ENCODE measurements at places on chromosomes 3 and 15.
A peak's percentile ranks its signal among the peaks of the same experiment; 100 is the strongest.

- DNase-seq: no peak
Observed at GRCh38 chr15:39134282-39134681, 446.6 kb upstream of the THBS1 start.

- DNase-seq: no peak
Observed at GRCh38 chr3:97765336-97765735, 778 bp downstream of the ARL6 start.

- no peak for DNase-seq
Observed at GRCh38 chr3:170692720-170693119, 106.8 kb upstream of the SLC7A14 start.

DNA sequence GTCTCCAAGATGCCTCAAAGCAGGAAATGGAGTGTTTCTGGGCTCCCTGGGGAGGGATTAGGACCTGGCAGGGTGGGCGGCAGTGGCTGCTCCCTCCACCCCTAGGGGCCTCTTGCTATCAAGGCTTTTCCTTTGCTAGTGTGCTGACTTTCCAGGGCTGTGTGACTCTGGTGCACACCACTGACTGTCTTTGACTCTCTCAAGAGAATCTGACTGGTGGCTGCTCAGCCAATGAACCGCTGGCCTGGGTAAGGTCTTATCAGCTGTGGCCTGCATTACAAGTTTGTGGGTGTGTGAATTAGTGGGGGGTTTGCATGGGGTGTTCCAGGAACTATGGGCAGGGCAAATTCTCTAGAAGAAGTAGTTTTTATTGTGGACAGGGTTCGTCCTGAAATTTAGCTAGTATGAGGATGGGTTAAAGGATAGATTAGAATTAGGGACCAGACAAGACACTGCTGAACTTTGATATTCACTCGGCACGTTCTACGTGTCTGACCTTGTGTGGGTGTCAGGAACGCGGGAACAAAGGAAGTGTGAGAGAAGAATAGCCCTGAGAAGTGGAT is 29.5 kb downstream of the SIAH2 start:
- DNase-seq: peak; percentile 52

DNA sequence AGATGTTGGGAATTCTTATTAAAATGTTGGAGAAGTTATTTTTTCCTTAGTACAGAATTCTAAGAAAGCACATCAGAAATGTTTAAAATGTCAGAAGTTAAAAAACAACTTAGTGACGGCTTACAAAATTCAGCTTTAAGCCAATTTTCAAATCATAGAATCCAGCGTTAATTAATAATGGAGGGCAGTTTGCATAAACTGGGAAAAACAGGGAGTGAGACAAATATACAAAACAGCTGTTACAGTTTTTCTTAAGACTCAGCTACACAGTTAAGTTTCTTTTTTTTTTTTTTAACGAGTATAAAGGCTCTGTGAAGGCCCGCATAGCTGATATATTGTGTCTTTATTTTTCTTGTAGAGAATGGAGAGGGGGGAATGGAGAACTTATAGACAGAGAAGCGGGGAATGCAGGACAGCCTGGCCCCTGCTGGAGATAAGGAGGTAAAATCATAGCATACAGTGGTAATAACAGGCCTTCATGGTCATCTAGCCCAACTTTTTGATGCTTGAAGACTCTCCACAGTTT is 164.4 kb downstream of the BBX start:
- no peak for DNase-seq

DNA sequence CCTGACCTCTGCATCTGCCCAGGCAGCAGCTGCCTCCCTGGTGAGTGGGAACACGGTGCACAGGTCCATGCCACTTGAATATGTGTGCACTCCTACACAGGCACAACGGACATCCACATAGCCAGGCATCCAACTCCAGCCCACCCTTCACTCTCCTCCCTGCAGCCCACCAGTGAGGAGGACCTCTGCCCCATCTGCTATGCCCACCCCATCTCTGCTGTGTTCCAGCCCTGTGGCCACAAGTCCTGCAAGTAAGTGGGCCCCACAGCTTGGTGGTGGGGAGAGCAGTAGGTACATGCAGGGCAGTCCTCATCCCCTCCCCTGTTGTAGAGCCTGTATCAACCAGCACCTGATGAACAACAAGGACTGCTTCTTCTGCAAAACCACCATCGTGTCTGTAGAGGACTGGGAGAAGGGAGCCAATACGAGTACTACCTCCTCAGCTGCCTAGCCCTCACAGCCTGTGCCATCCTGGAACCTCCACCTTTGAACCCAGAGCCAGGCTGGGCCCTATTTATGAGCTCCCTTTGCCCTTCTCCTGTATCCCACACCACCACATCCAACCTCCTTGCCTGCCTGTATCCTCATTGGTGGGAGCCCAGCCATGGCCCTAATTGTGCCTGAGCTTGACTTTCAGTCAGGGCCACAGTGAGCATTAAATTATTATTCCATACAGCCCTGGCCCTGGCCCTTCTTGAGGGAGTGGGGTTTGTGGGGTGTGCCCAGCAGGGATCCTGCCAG is 1.5 kb upstream of the AMIGO3 start:
- no peak for DNase-seq

DNA sequence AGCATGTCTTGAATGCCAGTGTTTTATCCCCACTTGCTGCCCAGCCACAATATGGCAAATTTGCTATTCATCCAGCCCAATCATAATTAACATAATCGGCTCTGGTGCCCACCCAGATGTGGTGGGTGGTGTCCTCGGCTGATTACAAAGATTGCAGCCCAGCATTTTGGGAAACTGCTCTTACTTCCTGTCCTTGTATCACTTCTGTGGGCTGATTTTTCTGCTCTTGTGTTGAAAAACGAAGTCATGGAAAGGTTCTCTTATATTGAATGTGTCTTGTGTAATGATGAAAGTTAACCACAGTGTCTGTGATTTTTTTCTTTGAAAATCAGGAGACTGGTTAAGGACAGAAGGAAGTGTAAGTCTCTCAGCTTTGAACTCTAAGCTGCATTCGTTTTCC is 141.7 kb downstream of the CACNA2D3 start:
- DNase-seq: no peak

- DNase-seq: no peak
Observed at GRCh38 chr15:66886241-66886675, 179.1 kb upstream of the SMAD3 start.

GRCh38 chr15:22231603-22232002 is 151.3 kb downstream of the OR4M2 start:
- DNase-seq: no peak

- no peak for DNase-seq
Observed at GRCh38 chr3:177878192-177878591, 658.0 kb upstream of the KCNMB2 start.

DNA sequence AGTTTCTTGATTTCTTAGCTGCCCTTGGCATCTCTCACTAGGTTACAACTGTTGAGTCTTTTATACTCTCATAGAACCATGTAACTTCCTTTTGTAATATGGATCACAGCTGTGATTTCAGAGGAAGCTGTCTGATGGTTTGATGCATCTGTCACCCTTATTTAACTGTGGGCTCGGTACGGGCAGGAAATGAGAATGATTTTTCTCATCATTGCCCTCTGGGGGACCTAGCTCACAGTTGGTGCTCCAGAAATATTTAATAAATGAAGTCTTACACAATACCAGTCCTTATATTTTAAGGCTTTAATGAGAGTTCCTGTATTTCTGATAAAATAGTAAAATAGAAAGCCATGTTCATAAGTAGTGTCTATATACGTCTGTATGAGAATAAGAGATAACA is 151.2 kb downstream of the EBLN2 start:
- DNase-seq: no peak

GRCh38 chr3:5202222-5202621 is 14.7 kb downstream of the EDEM1 start:
- DNase-seq: no peak

GRCh38 chr3:62496503-62496902 is 123.2 kb upstream of the FEZF2 start:
- no peak for DNase-seq

- DNase-seq: no peak
Observed at GRCh38 chr3:115652738-115653137, 29.4 kb downstream of the GAP43 start.

DNA sequence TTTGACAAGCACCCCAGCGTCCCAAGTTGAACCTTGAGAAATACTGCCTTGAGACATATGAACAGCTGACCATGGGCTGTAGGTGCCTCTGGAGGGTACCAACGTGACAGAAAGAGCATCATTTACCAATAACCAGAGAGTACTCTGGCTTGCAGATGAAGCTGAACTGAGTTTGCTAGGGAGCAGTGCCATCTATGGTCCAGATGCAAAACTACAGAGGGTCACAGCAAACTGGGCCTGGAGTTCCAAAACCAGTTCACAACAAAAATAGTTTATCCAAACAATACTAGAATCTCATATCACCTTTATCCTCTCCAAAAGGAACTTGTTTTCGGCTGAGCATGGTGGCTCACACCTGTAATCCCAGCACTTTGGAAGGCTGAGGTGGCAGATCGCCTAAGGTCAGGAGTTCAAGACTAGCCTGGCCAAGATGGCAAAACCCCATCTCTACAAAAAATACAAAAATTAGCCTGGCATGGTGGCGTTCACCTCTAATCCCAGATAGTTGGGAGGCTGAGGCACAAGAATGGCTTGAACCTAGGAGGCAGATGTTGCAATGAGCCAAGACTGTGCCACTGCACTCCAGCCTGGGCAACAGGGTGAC is 69.3 kb downstream of the CHAC1 start:
- peak; percentile 43 for DNase-seq

- DNase-seq: no peak
Observed at GRCh38 chr3:182692695-182693094, 100.6 kb upstream of the ATP11B start.

DNA sequence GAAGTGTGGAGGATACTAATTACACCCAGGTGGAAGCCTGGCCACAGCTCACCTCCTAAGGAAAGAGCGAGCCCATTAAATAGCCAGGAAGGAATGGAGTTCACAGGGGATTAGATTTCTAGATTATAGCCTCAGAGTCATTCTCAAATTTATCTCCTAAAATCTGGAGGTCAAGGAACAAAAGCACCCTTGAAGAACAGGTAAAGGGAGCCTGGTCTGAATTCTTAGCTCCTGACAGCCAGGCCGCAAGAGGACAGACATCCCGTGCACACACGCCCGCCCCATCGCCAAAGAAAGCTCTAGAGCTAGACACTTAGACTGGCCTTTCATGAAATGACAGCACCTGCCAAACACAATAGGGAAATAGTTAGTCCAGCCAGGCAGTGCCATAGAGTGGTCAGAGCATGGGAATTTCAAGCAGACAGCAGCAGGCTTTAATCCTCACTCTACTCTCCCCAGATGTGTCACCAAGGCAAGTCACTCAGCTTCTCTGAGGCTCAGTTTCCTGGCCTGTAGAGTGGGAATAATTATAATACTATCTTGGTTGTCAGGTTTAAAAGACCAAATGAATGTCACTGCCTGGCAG is 59.2 kb downstream of the LIPC start:
- DNase-seq: no peak

- DNase-seq: no peak
Observed at GRCh38 chr15:65630760-65631159, 9.0 kb downstream of the SLC24A1 start.

GRCh38 chr15:90306560-90306959 is 41.1 kb downstream of the NGRN start:
- no peak for DNase-seq

DNA sequence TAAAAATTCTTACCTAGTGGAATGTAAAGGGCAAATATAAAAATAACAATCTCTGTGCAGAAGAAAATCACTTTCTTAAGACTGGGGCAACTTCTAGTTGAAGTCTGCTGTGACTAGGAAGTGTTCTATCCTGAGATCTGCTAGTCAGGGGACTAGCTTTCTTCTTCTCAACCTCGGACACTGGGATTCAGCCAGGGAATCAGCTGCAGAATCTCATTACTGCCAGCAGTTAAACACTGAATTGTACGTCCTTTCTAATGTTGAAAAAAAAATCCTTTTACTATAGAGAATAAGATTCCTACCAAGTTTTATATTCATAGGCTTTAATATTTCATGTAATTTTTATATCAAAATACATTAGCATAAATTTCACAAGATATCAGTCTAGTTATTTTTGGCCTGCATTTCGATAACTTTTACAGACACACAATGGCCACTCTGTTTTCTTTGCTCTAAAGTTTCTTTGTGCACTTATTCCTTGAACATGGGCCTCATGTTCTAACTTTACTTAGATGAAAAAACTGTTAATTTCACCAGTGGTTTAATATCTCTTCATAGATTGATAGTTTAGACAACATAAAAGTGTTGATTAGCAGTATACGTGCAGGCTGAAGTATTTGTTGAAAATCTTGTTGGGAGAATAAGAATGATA is 2.6 kb upstream of the NEO1 start:
- DNase-seq: no peak

GRCh38 chr3:35968043-35968622 is 328.8 kb downstream of the ARPP21 start:
- no peak for DNase-seq

DNA sequence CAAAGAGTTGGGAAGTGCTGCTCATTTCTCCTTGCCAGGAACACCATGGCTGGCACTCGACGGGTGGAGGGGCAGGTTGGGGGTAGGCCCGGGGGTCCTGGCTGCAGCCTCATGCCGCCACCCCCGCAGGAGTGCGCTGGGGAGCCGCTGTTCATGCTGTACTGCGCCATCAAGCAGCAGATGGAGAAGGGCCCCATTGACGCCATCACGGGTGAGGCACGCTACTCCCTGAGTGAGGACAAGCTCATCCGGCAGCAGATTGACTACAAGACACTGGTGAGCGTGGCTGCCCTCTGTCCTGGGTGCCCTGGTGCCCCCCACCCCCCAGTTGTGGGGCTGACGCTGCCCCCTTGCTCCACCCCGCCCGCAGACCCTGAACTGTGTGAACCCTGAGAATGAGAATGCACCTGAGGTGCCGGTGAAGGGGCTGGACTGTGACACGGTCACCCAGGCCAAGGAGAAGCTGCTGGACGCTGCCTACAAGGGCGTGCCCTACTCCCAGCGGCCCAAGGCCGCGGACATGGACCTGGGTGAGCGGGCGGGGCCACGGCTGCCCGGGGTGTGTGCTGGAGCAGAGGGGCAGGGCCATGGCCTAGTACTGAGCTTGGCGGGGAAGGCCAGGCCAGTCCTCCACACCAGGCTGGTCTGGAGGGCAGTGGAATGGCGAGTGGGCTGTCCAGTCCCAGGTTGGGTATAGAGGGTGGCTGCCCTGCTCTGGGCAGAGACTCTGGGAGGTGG is 45.1 kb downstream of the PLXNA1 start:
- DNase-seq: no peak

DNA sequence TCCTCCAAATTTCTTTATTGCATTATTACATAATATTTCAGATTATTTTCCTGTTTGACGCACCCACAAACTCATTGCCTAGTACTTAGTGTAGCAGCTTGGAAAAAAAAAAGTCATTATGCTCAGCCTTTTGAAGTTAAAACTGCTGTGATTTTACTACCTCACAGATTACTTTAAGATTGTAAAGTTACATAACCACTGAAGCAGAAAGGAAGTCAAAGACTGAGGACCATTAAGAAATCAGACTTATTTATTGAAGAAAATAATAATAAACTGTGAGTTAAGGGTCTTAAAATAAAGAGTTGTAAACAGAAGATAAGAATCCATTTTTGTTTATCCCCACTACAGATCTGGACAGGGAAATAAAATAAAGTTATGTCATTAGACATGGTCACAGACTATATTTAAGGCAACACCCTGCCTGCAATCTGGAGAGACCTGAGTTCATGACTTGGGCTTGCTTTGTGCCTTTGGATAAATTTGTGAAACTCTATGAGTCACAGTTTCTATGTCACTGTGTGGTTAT is 212.1 kb upstream of the ROBO2 start:
- no peak for DNase-seq

Data from CD4-positive, CD25-positive, alpha-beta regulatory T cell (primary cell).